ENCODE measurements at places on chromosomes 1 and 21.

GRCh38 chr1:22872981-22873664, 99.5 kb downstream of the LACTBL1 start:
- DNase-seq = no peak

DNA sequence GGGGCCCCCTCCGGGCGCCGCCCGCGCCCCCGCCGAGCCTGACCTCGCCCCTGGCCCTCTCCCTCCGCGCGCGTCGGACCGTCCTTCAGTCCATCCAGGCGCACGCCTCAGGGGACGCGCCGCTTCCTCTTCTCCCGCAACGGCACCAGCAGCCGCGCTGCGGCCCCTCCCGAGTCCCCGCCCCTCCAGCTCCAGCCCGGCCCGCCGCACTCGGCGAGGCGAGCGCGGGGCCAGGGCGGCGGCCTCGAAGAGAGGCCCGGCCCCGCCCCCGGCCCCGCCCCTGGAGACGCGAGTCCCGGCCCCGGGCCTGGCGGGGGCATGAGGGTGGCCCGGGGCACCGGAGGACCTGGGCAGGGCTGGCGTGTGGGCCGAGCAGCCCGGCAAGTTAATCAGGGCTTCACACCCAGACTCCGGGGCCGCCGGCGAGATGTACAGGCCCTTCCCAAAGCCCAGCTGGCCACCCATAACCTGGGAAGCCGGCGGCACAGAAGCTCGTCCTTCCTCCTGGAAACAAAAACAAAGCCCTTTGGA, at the start of gene IGSF3:
Gene IGSF3, minus strand, starts transcription at position 159 of the 531 bp plus-strand sequence. CDS start 1,407 bp downstream, outside the sequence.
- DNase-seq = peak; percentile 56

DNA sequence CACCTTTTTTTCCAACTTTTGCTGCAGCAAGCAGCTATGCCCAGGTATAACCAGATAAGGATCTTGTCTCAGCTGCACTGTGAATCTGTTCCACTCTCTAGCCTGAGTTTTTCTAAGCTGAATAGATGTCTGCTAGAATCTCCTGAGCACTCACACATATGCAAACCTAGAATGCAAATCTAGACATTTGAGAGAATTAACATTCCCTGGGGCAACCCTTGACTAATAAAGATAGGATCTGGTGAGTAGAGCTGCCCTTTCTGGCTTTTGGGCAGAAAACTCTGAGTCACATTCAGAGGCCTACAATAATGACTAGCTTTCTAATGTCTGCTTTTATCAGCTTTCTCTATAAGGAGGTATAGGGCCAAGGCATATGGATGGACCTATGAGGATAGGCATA, 61.4 kb upstream of the BARHL2 start:
- no peak for DNase-seq

DNA sequence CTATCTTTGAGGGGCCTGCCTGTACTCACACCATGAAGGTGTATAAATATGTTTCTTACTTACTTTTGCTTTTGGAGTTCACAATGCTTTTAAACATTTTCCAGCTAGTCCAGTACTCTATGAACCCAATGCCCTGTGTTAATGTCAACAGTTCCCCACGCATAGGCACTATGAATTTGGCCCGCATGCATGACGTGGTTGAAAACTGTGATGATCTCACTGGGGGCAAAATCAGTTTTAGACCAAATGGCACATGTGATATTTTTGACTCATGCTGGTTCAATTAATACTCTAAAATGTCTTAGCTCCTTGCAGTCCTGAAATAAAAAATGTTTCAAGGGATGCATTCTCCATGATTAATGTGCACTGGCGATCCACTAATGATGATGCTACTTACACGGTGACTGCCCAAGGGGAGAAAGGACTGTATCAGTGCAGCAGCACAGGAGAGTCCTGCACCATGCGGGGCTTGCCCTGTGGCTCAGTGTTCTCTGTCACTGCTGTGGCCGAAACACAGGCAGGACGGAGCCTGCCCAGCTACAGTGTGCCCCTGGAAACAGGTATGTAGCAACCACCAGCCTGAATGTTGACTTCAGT, 15.7 kb downstream of the FNDC7 start:
- DNase-seq = no peak

DNA sequence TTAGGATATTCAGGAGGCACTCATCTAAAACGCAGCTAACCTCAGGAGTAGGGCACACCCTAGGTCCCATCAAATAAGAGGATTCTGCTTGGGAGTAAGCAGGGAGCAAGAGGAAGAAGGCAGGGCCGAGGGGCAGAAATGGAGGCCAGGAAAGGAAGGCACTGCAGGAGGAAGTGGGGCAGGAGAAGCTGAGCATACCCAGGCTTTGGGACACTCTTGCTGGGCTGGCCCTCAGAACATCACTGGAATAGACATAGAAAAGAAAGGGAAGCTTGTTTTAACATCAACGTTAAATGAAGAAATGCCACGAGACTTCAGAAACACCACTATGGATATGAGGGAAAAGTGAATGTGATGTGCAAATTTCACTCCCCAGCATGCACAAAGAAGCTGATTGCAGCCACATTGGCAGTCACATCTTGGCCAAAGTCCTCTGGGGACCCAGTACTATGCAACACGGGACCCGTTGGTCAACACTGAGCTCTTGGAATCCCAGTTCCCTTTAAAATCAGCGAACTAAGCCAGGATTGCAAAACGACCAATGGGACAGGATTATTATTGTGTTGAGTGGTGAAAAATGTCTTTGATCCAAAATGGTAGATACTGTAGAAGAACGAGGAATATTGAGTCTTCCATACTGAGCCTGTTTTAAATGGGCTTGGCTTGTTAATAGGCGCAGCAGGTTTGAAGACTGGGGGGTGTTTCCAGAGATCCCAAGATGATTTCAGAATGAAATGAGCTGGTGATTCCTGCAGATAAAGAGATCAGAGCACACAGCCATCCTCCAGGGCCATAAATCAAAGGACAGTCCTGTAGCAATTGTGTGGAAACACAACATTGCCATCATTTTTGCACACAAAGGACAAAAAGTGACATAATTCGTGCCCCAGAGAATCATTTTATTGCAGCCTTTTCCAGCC, 152.4 kb downstream of the TOMM20 start:
- DNase-seq = no peak

GRCh38 chr1:239184561-239185244, 201.7 kb upstream of the CHRM3 start:
- DNase-seq = no peak

DNA sequence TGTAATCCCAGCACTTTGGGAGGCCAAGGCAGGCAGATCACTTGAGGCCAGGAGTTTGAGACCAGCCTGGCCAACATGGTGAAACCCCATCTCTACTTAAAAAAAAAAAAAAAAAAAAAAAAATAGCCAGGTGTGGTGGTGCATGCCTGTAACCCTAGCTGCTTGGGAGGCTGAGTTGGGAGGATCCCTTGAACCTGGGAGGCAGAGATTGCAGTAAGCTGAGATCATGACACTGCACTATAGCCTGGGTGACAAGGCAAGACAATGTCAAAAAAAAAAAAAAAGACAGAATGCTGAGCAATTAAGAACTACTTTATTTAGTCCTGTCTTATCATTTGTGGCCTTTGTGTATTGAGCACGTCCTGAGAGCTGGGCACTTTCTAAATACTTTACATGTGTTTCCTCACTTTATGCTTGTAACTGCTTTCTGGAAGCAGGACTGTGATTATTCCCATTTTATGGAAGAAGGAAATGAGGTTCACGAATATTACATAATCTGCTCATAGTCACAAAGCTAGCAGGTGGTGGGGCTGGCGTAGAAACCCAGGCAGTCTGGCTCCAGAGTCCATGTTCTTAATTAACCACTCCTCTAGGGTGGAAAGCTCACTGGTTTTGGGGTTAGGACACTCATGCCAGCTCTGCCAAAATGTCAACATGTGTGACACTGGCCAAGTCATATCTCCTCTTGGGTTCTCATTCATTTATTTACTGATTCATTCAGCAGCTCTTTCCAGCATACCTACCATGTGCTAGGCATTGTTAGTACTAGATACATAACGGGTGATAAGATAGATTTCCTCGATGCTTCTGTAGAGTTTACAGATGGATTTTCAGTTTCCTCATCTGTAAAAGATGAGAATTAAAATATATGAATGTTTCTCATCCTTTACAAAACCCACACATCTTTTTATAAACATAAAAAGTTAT, 57.7 kb downstream of the DDR2 start:
- no peak for DNase-seq

DNA sequence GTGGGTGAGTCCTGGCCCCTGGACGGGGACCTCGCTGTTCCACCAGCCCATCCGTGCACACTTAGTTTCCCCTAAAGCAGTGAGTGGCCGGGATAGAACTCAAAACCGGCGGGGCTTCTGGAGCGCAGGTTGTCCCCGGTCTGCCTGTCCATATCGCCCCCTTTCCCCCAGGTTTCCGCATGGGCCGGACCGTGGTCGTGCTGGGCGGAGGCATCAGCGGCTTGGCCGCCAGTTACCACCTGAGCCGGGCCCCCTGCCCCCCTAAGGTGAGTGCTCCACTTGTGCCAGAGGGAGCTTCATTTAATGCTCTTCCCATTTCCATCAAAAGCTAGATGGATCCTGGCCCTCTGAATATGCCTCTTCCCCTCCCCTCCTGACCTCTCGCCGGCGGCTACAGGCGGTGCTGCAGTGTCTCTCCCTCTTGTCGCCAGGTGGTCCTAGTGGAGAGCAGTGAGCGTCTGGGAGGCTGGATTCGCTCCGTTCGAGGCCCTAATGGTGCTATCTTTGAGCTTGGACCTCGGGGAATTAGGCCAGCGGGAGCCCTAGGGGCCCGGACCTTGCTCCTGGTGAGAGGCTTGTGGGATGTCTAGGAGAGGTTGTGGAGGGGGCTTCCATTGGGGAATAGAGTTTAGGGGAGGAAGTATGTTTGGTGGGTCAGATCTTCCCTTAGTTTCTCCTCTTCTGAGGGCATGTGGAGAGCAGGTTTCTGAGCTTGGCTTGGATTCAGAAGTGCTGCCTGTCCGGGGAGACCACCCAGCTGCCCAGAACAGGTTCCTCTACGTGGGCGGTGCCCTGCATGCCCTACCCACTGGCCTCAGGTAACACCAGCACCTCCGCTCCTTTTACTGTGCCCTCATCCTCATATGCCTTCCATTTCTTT, 683 bp downstream of the PPOX start:
- no peak for DNase-seq

DNA sequence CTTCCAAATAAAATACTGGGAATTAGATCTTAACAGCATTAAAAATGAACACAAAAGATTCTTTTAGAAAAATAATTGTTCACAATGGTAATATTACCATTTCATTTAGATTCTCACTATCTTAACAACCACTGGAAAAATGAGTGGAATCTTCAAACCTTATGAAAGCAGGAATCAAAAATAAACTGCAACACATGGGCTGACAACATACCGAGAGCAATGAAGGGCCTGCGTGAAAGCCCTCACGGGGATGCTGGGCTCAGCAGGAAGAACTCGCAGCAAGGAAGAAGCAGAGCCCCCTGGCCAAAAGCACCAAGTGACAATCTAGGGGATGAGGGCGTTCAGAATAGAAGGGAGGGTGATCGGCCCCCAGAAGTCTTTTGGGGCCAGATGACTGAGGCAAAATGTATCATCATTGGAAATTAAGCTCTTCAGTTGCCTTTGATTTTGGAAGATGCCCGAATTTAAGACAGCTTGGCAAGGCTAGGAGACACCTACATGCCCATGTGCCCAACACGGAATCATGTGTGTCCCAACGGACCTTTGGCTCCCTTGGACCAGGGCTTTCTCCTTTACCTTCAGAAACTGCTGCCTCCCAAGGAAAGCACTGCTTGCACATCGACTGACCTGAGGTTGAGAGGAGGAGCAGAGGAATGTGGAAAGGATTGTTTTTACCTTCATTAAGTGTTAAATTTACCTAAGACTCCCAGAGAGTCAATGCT, 103.9 kb downstream of the TGFBR3 start:
- no peak for DNase-seq

- DNase-seq = no peak
These were observed 87.8 kb upstream of the IRF2BP2 start for GRCh38 chr1:234697741-234698140.

- no peak for DNase-seq
These were observed 80.8 kb upstream of the GPR52 start for GRCh38 chr1:174366946-174367345.

GRCh38 chr1:81681114-81681513, 119.6 kb upstream of the ADGRL2 start:
- DNase-seq = no peak

- no peak for DNase-seq
These were observed 613.3 kb downstream of the PLPP3 start for GRCh38 chr1:55965981-55966461.
